Activated CD4-positive, alpha-beta T cell treated with anti-CD3 and anti-CD28 coated beads, Interleukin-2, amount 50 U/mL, for 16 hours (primary cell): ENCODE measurements at places on chromosomes 5 and 9.

DNA sequence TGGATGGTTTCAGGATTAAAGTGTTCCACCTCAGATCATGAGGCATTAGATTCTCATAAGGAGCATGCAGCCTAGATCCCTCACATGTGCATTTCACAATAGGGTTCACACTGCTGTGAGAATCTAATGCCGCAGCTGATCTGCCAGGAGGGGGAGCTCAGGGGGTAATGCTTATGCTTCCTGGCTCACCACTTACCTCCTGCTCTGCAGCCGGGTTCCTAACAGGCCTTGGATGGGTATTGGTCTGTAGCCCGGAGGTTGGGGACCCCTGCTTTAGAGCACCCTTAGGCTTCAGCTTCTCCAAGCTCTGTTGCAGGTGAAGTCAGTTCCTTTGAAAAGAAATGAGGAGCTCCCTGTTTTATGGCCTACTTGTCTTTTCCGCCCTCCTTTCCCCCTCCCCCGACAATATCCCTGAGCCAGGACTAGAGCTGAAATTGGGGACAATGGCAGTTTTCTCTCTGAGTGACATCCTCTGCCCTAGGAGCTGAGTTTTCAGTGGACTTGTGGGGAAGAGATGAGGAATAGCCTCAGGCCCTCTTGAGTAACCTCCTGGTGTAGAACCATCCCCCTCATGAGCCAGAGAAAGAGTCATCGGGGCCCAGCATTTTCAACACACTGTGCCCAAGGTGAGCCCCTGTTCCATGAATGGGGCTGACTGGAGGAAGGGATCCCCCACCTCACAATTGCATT is 16.2 kb upstream of the MAT2B start:
- no peak for DNase-seq

DNA sequence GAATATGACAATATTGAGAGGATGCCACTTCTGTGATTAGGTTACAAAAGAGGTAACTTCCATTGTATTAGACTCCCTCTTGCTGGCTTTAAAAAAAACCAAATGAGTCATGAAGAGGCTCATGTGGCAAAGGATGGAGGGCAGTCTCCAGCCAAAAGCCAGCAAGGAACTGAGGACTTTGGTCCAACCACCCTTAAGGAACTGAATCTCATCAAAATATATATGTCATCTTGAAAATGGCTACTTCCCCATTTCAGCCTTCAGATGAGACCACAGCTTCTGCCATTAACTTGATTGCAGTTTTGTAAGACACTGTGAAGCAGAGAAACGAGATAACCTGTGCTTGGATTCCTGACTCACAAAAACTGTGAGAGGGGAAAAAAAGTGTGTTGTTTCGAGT is 15.5 kb upstream of the TRIM32 start:
- no peak for DNase-seq

DNA sequence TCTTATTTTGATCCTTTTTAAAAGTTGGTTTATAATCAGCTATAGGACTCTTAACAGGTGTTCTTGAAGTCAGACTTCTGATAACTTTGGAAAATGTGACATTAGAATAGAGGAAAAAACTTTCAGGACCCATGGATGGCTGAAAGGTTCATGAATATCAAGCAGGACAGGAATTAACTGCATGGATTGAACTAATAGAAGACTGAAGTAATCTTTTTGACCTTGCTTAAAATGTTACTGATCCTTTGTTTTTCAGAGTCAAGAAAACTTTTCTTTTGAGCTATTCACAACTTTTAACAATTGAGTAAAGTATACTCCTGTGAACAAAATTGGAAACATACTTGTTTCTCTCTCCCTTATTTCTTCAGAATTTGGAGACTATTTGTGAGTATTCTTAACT is 79.2 kb downstream of the PLK2 start:
- DNase-seq, result no peak

GRCh38 chr5:1799602-1800471 is at the start of gene MRPL36:
MRPL36 (minus strand) TSS chr5:1799837; CDS start chr5:1798935, 902 bp downstream.
- DNase-seq, result peak; percentile 92

DNA sequence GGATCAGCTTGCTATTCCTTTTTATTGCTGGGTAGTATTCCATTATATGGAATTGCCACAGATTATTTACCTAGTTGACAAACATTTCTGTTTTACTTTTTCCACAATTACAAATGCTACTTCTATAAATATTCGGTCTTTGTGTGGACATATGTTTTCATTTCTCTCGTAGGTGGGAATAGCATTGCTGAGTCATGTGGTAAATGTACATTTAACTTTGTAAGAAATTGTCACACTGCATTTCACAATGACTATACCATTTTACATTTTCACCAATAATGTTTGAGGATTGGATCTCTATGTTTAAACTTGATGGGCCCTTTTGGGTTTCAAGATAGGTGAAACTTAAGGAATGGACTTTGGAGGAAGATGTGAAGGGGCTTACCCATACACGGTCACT is 19.7 kb downstream of the RAI14 start:
- DNase-seq, result no peak
